ENCODE measurements at places on chromosomes 6 and 20.
A peak's percentile ranks its signal among the peaks of the same experiment; 100 is the strongest.

DNA sequence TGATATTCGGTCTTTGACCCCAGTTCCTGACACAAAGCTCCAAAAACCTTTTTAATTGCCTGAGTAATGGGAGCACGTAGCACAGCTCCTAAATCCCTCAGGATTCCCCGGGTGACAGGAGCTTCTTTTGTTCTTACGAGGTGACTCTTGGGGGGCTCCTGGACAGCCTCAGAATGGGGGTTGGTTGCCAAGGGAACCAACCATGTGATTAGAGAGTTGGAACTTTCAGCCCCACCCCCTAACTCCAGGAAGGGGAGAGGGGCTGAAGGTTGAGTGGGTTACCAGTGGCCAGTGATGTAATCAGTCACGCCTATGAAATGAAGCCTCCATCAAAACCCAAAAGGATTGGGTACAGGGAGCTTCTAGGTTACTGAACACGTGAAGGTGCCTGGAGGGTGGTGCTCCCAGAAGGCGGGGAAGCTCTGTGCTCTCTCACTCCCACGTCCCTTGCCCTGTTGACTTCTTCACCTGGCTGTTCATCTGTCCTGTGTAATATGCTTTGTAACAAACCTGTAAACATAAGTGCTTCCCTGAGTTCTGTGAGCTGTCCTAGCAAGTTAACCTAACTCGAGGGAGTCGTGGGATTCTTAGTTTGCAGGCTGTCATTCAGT lies 89.5 kb downstream of the CHMP4B start:
- DNase-seq, result no peak

DNA sequence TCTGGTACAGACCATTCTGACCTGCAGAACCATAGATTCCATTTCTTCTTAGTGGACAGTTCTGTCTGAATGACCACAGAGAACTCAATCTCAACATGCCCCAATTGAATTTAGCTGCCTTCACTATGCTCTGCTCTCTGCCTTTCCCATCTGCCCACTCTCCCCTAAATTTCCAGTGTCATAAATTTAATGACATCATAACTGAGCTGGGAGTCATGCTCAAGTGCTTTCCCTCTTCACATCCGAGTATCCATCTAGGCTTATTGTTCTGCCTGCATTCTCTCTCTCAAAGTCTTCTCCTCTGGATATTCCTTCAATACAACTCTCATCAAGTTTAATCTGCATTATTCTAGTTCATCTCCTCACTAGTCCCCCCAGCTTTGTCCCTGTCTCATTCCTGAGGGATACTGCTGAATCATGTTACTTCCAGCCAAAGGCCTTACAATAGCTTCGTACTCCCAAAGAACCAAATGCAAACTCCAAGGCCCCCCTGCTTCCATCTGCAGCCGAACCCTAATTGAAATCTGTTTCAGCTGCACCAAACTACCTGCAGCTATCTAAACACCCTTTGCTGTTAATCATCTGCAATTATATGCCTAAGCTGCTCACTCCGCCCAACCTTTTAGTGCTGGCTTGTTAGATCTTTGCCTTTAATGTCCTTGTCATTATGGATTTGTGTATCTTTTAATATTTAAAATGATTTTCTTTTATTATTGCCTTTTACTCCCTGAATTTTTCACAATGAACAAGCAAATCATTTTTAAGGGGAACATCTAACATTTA lies 46.1 kb downstream of the SLC35B3 start:
- DNase-seq, result no peak

DNA sequence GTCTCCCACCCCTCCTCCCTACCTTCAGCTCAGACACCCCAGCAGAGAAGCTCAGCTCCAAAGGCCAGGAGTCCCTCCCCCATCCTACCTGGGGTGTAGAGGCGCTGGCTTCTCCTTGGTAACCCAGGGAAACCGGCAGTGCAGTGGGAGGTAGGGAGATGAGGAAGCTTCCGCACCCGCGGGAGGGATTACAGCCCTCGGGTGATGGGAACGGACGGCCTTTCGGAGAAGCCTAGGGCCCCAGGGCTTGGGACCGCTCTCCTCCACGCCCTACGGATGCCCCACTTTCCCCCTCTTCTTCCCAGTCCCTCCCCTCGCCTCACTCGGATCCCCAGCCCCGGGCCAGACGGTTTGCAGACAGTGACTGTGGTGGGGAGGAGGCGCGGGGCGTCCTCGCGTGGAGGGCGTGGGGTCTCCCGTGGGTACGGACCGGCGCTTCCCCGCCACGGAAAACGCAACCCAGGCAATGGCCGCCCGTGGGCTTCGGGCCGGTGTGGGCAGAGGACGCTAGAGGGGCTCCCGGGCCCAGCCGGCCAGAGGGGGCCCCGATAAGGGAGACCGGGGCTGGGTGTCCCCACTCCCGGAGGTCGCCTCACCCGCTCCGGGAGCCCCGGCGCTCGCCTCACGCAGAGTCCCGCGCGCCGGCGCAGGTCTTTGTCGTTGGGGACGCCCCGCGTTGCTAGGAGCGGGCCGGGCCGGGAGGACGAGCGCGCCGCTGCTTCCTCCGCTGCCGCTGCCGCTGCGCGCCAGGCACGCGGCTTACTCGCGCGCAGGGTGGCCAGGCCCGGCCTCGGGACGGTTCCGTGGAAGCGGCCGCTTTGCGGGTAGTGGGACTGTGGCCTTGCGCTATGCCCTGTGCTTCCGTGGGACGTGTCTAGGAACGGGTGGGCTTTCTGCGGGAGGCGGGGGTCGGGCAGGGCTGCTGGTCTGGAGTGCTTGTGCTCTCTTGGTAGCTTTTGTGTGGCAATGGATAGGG lies 15.8 kb downstream of the AARS2 start:
- peak; percentile 31 for DNase-seq

GRCh38 chr6:148166339-148166968 lies 176.2 kb upstream of the SASH1 start:
- DNase-seq, result no peak

DNA sequence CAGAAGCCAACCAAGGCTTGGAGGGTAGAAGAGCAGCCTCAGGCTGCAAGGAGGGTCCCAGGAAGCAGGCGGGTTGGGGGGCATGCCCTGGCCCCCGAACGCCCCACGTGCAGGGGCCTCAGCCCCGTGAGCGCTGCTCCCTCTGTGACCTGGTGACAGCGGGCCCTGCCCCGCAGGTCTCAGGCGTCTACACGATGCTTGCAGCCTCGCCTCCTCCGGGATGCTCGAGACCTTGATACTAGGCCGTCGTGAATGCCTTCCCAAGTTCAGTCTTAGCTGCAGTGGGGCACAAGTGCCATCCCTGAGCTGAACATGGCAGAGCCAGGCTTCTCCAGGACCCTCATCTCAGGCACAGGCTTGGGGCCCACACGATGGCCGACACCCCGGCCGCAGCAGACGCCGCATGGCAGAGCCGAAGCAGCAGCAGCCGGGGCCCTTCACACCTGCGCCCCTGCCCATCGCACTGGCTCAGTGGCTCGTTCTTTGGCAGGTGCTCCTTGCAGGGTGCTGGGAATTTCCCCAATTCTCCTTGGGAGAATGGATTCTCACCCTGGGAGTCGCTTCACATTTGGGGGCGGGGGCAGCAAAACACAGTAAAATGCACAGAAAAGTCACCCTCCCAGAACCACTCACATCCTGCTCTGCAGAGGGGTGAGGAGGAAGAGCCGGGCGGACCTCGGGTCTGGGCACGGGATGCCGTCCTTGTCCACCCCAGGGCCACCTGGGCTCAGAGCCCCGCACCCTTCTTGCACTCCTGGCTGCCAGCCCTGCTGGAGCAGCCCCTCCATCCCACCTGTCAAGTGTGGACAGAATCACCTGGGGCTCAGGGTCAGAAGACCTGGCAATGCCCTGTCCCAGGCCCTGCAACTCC lies 161.8 kb downstream of the DLL1 start:
- DNase-seq, result no peak

GRCh38 chr20:48321271-48321670 lies 506.5 kb downstream of the PREX1 start:
- no peak for DNase-seq

DNA sequence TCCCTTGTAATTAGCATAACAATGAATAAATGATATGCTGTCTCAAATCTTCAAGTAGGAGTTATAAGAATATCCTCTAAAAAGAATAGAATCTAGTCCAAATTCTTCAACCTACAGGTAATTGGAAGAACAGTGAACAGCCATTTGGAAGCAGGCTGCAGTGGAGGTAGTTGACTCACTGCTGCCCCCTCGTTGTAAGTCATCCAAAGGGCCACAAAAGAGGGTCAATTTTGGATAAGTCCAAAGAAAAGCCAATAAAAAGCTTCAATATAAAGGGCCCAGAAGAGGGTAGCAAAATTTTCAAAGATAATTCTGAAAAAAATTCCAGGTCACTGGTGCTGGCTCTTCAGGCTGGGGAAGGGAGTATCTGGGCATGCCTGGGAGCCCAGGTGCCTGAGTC lies 60.8 kb upstream of the SSTR4 start:
- no peak for DNase-seq
